NCI-H748 treated with DMSO at 0.1 percent for 48 hours (cell line): ENCODE measurements at places on chromosomes 4 and X.

- DNase-seq = no peak
These were observed 578.2 kb downstream of the KLHL13 start for GRCh38 chrX:117538178-117539089.

GRCh38 chr4:121308328-121308663, 72.5 kb downstream of the QRFPR start:
- DNase-seq = no peak

GRCh38 chrX:134963041-134963440, 27.8 kb upstream of the SMIM10 start:
- DNase-seq = no peak

- no peak for DNase-seq
These were observed 167.4 kb downstream of the GABRB1 start for GRCh38 chr4:47198791-47199190.

DNA sequence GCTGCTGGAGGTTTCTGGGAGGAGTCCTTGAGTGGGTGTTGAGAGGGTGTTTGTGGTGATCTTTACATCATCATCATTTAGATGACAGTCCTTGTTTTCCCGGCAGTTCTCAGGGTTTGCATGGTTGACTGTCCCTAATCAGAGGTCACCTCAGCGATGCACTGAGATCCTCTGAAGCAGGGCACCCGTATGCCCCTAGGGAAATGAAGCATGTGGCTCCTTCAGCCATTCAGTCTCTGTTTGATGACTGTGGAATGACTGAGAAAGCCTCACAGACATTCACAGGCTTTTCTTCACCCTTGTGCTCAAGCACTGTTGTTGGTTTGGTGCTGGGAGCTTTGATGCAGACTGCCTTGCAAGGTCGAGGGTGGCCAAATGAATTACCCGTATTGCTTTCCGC, 474.7 kb downstream of the SPRY1 start:
- no peak for DNase-seq

- no peak for DNase-seq
These were observed 25.5 kb upstream of the FGF5 start for GRCh38 chr4:80240976-80241375.

- DNase-seq = no peak
These were observed 24.6 kb downstream of the UNC5C start for GRCh38 chr4:95524184-95524583.

GRCh38 chrX:118717678-118718391, 9.6 kb upstream of the IL13RA1 start:
- DNase-seq = no peak

DNA sequence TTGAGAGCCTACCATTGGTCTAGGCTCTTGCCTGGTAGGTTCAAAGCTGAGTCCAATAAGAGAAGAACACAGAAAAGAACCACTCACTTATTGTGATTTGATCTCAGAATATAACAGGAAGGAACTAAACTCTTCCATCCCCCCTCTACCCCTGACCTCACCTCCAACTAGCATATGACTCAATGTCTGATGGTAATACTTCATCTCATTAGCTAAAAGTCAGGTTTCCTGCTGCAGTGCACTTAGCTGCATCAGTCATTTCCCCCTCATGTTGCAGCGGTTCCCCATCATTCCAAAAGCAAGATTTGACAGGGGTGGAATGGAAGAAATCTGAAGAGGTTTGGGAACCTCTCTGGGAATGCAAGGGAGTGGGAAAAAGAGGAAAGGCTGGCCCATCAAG, 289.5 kb downstream of the SMARCA1 start:
- DNase-seq = no peak

DNA sequence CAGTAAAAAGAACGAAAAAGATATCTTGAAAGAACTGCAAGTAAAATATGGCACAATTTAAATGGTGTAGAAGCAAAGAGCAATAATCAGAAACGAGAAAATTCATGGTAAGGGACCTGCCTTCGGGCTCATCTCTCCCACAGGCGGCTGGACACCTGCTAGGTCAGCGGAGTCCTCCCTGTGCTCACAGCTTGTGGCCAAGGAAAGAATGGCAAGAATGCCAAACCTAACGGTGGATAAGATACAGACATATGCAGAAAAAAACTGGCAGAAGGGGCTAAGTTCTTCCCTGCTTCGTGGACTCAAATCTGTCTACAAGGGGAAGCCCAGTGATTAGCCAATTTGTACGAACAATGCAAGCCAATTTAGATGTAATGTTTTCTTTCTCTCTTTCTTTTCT, 152.1 kb upstream of the VCX start:
- peak; percentile 64 for DNase-seq

DNA sequence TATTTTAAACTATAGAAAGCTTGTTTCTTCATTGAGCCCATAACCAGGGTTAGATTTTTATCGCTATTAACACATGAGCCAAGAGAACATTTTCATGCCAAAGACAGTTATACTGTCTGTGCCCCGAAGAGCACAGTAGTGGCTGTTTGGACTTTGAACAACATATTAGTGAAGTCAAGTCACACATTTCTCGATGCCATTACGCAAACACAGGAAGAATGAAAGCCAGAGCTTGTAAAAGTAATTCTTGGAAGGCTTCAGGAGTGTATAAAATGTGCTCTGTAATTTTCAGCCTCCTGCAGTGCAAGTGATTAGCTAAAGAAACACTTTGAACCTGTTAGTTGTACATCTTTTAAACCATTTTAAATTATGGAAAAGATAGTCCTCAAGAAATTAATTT, 590.7 kb upstream of the PITX2 start:
- DNase-seq = no peak

DNA sequence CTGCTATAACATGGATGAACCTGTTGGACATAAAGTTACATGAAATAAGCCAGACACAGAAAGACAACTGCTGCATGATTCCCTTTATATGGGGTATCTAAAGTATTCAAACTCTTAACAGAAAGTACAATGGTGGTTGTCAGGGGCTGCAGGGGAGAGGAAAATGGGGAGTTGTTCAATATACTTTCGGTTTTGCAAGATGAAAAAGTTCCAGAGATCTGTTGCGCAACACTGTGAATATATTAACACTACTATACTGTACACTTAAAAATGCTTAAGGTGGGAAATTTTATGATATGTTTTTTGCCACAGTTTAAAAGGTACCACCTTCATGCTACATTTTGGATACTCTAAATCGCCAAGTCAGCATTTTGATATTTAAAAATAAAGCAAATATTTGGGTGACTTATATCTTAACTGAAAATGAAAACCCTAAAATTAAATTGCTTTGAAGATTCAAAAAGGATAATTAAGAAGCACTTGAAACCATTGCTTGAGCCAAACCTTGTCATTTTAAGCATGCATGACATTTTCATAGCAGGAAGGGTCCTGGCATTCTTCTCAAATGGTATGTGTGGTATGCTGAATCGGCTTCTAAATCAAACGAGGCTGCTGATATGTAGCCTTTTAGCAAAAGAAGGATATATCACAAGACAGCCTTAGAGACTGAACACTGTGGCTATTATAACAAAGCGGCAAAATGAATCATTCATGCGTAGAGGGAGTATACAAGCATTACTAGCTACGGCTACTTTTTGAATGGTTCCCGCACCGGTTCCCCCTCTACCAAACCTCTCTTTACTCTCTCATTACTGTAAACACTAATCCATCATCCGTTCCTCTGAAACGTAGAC, 607.1 kb upstream of the DIPK2B start:
- no peak for DNase-seq

- DNase-seq = peak; percentile 68
These were observed 714.5 kb upstream of the TENM3 start for GRCh38 chr4:181528570-181529184.

DNA sequence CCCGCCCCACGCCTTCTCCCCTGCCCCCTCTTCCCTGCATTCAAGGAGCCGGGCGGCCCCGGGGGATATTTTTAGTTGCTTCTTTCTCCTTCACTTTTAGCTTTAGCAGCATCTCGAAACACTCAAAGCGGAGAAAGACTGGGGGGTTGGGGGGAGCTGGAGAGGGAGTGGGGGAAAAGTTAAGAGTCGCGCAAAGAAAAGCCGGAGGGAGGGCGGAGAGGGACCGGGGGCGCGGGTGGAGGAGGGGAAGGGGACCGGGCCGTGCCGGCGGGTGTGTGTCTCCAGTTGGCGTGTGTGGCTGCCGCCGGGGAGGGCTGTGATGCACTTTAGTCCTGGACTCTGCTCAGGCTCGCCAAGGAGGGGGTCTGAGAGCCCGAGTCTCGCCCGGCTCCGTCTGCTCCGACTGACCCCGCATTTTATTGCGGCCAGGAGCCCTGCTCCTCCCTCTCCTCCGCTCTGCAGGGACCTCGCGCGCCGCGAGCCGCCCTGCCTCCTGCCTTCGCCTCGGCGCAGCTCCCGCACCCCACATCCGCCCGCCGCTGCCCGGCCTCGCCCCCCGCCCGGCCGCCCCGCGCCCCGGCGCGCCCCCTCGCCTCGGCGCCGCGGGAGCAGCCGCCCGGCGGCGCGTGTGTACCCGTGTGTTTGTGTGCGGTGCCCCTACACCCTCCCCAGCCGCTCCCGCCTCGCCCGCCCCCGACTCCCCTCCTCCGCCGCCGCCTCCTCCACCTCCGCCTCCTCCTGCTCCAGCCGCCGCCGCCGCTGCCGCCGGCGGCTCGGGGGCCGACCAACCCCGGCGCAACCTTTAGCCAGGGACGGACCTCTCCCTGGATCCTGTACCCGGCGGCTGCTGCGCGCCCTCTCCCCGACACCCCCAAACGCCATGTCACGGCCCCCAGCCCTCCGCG, 1.4 kb downstream of the ZNF827 start:
- DNase-seq = peak; percentile 2

GRCh38 chrX:88863726-88864125, 116.7 kb downstream of the CPXCR1 start:
- no peak for DNase-seq

- DNase-seq = peak; percentile 17
These were observed 38.7 kb upstream of the SLC16A2 start for GRCh38 chrX:74382613-74383012.

DNA sequence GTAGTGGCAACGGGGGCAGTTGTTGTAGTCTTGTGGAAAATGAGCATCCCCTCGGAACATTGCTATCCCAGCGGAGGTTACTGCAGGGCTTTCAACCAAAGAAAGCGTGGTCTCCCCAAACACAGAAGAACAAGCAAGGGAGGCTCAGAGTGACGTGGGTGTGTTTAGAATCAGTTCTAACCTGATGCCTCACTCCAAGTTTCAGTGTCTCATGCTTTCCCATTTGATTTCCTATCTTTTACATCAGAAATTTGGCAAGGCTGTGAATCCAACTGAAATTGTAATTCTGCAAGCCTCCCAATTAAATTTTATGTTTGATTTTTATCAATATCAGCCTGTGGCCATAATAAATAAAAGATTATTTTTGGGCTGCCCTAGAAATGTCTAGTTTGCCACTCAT, 156.1 kb upstream of the LNX1 start:
- no peak for DNase-seq

DNA sequence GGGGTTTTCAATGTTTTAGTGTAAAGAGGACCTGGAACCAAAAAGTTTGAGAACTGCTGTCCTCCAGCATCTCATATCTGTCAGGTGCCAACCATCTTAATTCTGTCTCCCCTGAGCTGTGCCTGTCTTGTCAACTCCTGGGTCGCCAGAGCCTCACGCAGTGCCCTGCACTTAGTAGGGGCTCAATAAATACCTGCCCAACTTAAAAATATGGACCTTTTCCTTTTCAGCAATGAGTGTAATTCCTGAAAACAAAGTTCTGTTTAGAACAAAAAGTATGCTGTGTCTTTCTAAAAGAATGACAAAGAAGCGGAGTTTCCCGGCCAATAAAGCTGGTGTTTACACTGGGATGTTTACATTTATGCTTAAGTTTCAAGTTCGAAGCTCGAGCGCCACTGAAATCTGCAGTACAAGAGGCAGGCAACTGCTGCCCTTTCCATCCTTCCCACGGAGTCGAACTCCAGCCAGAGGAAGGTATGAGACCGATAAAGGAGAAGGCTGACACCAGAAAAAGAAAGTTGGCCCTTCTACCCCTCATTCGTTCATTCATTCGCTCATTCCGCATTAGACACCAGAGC, 1.1 kb upstream of the HTATSF1 start:
- no peak for DNase-seq

GRCh38 chr4:5409972-5410618, 298.3 kb downstream of the EVC2 start:
- DNase-seq = no peak

- DNase-seq = peak; percentile 50
These were observed 54.9 kb downstream of the PHOX2B start for GRCh38 chr4:41693629-41694028.

GRCh38 chr4:148425327-148426110, 16.7 kb downstream of the NR3C2 start:
- DNase-seq = no peak

- peak; percentile 95 for DNase-seq
These were observed 153.1 kb upstream of the VCX start for GRCh38 chrX:7689791-7690412.

GRCh38 chrX:17632942-17633341, 104.4 kb upstream of the SCML1 start:
- DNase-seq = no peak
